ENCODE measurements at places on chromosomes 16 and 17.

- DNase-seq = no peak
Measured at GRCh38 chr17:77596491-77597417, 361.7 kb upstream of the TNRC6C start.

DNA sequence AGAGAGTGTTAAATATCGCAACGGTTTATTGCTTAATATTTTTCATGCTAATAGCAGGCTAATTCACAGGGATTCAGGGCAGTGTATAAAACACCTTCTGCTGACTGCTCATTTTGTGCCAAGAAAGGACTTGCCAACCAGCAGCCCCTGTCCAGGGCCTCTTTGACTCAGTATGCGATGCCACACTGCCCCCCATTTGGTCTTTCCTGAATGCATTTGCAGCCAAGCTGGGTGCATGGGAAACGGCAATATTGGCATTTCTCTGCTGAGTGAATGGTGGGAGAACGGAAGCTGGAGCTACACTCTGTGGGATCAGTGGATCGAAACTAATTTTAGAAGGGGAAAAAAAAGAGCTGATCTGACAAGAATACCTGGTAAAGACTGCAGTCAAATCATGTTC lies 152.9 kb upstream of the C16orf82 start:
- DNase-seq = no peak

GRCh38 chr16:10846213-10846998 lies 27.8 kb upstream of the TVP23A start:
- DNase-seq = no peak

- DNase-seq = no peak
Measured at GRCh38 chr17:66508896-66509844, 206.8 kb downstream of the PRKCA start.

DNA sequence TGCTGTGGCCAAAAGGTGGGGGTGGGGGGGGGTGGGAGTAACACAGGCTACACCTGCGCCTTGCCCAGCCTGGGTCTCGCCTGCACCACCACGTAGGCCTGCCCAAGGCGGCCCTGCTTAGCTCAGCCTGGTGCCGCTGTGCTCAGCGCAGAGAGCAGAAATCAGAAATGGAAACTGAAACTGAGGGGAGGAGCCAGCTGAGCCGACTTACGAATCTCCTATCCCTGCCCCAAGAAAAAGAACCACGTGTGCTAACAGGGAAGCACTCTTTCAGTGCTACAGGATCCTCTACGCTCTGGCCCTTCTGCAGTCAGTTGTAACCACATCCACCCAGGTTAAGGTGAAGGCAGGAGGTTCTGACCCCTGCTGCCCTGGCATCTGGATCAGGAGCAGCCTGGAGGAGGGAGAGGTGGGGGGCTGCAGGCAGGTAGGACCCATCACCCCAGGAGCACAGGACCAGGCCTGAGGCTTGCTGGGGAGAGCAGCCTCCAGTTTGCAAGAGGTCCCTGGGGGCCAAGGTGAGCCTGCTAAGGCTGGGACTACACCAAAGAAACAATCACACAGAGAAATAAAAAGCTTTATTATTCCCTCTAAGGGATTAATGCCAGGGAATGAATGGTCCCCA lies at the start of gene DHX58:
Gene DHX58, minus strand, starts transcription at position 163 of the 625 bp plus-strand sequence. CDS start 822 bp downstream, outside the sequence.
- peak; percentile 39 for DNase-seq

GRCh38 chr16:16092925-16093627 lies 130.2 kb downstream of the ABCC6 start:
- no peak for DNase-seq

DNA sequence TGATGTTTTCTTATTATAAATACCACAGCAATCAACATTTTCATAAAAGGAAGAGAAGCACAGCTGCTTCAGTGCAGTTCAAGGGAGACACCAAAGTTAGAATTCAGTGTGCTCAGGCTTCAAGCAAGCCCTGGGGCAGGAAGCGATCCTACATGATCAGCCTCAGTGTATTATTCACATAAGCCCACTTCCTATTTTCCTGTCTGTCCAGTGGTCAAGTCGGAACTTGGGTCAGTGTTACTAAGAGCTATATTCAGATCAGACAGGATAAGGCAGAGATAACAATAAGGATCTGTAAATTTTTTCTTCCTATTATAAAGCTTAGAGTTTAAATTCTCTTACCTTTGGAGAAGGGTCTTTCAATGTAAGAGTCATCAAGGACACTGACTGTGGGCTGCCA lies 12.9 kb downstream of the HEATR6 start:
- no peak for DNase-seq

DNA sequence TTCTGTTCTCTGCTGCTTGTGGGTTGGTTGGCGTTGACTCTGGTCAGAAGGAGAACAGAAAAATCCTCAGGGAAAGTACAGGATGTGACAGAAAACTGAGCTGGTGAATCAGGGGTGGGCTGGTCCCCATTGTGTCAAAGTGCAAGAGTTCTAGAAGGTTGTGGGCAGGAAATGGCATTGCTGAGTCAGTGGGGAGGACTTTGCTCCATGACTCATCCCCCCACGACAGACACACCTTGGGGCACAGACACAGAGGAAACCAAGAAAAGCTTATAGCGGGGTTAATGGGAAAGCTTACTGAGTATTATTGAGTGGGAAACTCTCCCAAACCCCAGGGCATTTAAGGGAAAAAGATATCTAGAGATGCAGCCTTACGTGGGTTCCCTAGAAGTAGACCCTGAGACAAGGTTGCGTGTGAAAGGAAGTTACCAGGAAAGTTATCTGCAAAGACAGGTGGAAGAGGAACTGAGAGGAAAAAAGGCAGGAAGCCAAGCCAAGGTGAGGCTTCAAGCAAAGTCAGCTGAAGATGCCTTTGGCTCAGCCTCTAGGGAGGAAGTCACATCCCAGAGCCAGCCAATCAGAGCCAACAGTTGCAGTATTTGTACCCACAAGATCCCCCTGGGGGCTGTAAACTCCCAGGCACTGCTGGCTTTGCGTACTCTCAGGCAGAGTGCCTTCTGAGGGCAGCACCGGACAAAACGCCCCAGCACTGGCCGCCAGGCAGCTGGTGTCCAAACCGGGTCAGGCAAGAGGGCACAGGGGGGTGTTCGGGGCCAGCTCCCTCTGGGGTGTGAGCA lies 86.4 kb downstream of the FOXL1 start:
- peak; percentile 32 for DNase-seq

- no peak for DNase-seq
Measured at GRCh38 chr17:69103557-69104233, 38.0 kb downstream of the ABCA6 start.

- no peak for DNase-seq
Measured at GRCh38 chr17:62652251-62653001, 25.0 kb downstream of the MRC2 start.

GRCh38 chr16:31186176-31186575 lies 6.2 kb downstream of the FUS start:
- no peak for DNase-seq

GRCh38 chr17:77332981-77333685 lies 192.4 kb downstream of the SEC14L1 start:
- no peak for DNase-seq

DNA sequence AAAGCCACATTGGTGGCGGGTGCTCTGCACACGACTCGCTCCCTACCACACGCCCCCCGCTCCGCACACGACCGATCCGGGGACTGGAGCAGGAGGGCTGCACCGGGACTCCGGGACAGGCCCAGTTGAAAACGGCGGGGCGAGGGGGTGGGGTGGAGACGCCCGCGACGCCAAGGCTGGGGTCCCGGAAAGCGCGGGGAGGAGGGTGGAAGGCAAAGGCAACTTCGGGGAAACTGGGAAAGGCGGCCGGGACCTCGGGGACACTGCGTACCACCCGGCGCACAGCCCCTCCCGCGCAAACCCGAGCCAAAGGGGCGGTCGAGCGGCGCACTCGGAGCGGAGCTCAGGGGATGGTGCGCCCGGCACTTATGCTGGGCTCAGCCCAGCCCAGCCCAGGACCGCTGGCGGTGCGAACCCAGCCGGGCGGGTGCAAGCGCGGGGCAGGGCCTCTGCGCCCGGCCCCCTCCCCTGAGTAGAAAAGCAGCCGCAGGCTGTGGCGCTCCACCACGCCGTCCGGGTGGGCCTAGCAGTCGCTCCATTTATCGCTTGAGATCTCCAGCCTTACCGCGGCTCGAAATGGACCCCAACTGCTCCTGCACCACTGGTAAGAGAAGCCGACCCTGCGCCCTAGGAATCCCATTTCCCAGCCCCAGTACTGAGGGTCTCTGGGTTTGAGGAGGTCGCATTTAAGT lies at the start of gene MT1M:
Gene MT1M, plus strand, starts transcription at position 504 of the 692 bp plus-strand sequence. Its CDS starts 73 bp downstream, at position 577.
- no peak for DNase-seq

GRCh38 chr16:58384437-58385055 lies 7.7 kb upstream of the GINS3 start:
- DNase-seq = no peak

- DNase-seq = no peak
Measured at GRCh38 chr16:88585269-88585668, 15.1 kb downstream of the ZC3H18 start.

DNA sequence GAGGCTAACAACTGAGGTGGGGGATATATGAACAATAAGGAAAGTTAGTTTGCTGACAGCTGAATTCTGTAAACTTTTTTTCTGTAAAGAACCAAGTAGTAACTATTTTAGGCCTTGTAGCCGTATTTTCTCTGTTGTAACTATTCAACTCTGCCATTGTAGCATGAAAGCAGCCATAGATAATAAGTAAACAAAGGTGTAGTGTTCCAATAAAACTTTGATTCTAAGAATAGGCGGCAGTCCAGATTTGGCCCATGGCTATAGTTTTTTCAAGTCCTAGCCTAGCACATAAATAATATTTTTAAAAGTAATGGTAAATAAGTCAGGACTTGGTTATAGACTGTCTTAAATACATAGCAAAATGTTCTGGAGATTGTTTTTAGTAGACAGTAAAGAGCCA lies 142.0 kb downstream of the STXBP4 start:
- DNase-seq = no peak

DNA sequence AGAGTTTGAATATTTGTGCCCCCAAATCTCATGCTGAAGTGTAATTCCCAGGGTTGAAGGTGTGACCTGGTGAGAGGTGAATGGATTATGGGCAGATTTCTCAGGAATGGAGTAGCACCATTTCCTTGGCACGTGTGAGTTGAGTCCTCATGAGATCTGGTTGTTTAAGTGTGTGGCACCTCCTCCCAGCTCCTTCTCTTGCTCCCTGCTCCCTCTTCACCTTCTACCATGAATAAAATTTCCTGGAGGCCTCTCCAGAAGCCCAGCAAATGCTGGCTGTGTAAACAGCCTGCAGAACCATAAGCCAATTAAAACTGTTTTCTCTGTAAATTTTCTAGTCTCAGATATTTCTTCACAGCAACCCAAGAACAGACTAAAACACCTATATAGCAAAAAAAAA lies 12.6 kb upstream of the APOH start:
- DNase-seq = no peak

GRCh38 chr16:46859719-46860152 lies 24.4 kb upstream of the GPT2 start:
- DNase-seq = no peak

GRCh38 chr16:54204756-54205155 lies 81.8 kb downstream of the IRX3 start:
- DNase-seq = no peak

GRCh38 chr16:67517661-67518423 lies 10.8 kb upstream of the RIPOR1 start:
- DNase-seq = no peak

GRCh38 chr16:12819126-12820117 lies 15.7 kb upstream of the CPPED1 start:
- DNase-seq = peak; percentile 84

- no peak for DNase-seq
Measured at GRCh38 chr16:4968879-4969483, 10.9 kb downstream of the SEC14L5 start.

DNA sequence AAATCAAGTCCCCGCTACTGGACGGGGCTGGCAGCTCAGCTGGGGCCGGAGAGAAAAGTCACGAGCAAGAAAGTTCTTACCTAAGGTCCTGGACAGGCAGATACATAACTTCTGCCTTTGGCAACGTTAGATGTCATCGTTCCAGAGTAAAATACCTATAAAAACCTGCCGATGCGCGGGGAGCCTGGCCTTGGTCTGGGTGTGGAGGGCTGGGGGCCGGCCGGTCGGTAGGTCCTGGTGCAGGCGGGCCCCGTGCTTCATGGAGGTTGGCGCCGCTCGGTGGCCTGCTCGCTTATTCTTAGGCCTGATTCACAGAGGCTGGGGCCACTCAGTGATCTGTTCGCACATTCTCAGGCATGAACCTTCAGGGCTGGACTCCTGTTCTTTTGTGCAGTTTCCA lies 33.7 kb upstream of the ZNF750 start:
- no peak for DNase-seq

GRCh38 chr17:80585890-80586845 lies 41.5 kb downstream of the RPTOR start:
- DNase-seq = no peak

GRCh38 chr16:83774066-83774465 lies 33.7 kb upstream of the HSBP1 start:
- no peak for DNase-seq

GRCh38 chr17:46886310-46886663 lies 34.9 kb downstream of the WNT9B start:
- no peak for DNase-seq

- no peak for DNase-seq
Measured at GRCh38 chr16:66653581-66654350, 42.8 kb downstream of the CMTM4 start.

DNA sequence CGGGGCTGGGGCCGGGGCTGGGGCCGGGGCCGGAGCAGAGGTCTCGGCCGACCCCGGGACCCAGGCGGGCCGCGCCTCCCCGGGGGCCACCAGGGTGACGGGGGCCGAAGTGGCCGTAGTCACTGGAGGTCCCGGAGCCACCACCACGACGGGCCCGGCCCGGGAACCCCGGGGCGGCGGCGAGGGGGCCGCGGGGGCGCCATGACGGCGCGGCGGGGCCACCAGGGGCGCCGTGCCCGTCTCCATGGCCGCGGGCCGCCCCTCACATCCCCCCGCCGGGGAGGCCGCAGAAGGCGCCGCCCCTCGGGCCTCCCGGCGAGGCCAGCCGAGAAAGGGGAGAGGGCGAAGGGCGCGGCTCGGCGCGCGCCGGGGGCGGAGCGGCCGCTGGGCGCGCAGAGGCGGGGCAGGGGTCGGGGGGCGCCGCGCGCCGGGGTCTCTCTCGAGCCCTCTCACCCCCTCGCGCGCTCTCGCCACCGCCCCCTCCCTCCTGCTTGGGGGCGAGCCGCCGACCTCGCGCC lies 297 bp downstream of the TBC1D10B start:
- no peak for DNase-seq

DNA sequence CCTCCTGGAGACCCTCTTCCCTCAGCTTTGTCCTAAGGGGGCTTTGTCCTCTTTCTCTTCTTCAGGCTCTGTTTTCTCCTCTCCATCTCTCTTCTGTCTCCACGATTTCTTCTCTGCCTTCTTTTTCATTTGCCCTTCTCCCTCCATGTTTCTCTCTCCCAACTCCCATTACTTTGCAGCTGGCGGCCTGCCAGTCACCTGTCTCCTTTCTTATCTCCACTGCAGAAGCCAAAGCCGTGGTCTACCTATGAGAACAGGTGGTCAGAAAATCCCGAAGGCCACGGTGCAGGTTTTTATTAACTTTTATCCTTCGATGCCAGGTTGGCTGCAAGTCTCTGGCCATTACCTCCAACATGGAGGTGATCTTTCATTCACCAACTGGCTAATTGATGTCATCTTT lies 45.1 kb downstream of the FZD2 start:
- DNase-seq = no peak

All from activated CD8-positive, alpha-beta memory T cell treated with anti-CD3 and anti-CD28 coated beads for 48 hours (primary cell).